ENCODE measurements at places on chromosomes 5 and 9. TPM values are rescaled to one million over a fixed set of nuclear protein-coding genes. Genes with fewer than 3 reads are reported as not detected.

DNA sequence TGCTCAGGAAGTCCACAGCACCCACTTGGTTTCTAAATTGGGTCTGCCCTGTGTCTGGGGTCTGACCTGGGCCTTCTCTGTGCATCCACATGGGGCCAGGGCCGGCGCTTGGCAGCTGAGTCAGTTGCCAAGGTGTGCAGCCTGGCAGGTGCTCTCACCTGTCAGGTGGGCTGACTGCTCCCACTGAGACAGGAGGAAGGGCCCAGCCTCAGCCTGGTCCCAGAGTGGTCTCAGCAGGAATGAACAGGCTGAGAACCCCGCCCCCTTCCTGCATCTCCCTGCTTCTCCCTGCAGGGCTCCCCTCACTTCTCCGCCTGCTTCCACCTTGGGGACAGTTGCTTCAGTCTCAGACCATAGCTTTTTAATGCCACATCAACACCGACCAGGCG, 60.5 kb downstream of the BARX1 start:
- peak; percentile 1 for DNase-seq

GRCh38 chr9:137545123-137545522, 5.1 kb downstream of the PNPLA7 start:
- no peak for DNase-seq

GRCh38 chr5:180313677-180314505, 22.0 kb upstream of the MAPK9 start:
- no peak for DNase-seq

GRCh38 chr5:5320062-5320805, 102.2 kb upstream of the ICE1 start:
- no peak for DNase-seq

DNA sequence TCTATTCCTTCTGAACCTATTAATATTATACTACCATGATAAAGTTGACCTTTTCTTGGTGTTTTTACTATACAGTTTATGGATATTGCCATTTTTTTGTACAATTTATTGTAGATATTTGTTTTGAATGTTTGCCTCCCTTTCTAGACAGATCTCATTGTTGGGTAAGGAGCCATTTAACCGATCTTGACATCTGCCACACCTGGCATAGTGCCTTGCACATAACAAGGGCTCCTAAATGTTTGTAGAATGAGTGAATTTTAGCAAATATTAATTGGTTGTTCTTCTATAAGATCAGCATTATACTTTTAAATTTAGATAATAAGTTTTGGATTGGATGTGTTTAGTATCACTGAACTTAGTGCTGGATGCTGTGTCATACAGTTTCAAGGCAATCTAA, 175.3 kb downstream of the GDNF start:
- DNase-seq: no peak

- no peak for DNase-seq
Observed at GRCh38 chr5:149550268-149550583, 1.0 kb downstream of the CSNK1A1 start.

PCDHGB5 gene
- 1.6 TPM for total RNA-seq

SLC4A9 gene
- total RNA-seq: not detected

Measured in SJCRH30 (cell line).